ENCODE measurements at places on chromosomes 16 and 17.

DNA sequence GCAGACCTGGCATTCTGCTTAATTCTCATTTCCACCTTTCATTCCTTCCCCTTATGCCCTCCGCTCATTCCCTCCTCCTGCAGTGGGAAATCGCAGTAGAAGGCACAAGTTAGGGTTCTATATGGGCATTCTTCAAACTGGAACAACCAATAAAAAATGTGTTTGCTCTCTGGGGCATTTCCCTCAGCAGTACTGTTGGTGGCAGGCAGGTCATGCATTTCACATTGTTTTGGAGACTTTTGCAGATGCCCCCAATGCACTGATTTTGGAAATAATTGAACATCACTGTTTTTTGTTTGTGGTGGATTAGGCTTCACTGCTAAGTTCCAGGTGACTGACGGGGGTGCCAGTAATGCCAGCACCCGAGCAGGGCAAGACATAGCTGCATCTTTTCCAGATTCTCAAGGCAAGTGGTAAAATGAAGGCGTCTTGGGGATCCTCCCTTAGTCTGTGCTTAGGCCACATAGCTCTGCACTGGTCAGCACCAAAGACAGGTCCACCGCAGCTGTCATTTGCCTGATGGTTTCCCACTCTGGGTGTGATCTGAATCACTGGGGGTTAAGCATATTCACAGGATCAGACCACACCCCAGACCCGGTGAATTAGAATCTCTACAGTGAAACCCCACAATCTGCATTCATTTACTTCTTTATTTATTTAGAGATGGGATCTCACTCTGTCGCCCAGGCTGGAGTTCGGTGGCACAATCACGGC lies 304.5 kb downstream of the CPPED1 start:
- no peak for DNase-seq

DNA sequence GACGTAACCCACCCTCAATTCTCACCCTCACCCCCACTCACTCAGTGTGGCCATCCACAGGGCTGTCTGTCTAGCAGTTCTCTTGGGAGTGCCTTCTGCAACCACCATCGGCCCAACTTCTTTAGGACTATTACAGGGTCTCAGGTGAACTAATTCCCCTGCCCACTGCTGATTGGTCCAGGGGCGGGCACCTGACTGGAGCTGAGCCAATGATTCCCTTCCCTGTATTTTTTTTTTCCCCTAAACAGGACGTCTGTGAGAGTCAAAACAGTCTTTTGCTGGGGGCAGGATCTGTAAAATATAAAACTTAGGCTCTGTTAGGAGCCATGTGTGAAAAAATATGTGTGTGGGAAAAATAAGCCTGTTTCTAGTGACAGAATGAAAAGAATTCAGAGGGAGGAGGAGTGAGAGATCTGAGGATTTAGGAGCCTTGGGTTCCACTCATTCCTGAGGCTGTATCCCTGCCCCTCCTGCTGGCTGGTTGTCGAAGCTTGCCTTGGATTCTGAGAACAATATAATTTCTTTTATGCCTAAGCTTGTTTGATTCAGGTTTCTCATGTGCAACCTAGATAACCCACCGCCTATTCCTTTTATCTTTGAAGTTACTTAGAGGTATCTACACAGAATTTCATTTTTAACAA lies 115.0 kb downstream of the SPACA3 start:
- no peak for DNase-seq

GRCh38 chr17:75601057-75601987 lies 13.7 kb downstream of the MYO15B start:
- DNase-seq, result peak; percentile 48

- DNase-seq, result no peak
Observed at GRCh38 chr16:22360963-22361659, 13.3 kb downstream of the CDR2 start.

- DNase-seq, result no peak
Observed at GRCh38 chr16:65988024-65988595, 378.4 kb upstream of the CDH5 start.

DNA sequence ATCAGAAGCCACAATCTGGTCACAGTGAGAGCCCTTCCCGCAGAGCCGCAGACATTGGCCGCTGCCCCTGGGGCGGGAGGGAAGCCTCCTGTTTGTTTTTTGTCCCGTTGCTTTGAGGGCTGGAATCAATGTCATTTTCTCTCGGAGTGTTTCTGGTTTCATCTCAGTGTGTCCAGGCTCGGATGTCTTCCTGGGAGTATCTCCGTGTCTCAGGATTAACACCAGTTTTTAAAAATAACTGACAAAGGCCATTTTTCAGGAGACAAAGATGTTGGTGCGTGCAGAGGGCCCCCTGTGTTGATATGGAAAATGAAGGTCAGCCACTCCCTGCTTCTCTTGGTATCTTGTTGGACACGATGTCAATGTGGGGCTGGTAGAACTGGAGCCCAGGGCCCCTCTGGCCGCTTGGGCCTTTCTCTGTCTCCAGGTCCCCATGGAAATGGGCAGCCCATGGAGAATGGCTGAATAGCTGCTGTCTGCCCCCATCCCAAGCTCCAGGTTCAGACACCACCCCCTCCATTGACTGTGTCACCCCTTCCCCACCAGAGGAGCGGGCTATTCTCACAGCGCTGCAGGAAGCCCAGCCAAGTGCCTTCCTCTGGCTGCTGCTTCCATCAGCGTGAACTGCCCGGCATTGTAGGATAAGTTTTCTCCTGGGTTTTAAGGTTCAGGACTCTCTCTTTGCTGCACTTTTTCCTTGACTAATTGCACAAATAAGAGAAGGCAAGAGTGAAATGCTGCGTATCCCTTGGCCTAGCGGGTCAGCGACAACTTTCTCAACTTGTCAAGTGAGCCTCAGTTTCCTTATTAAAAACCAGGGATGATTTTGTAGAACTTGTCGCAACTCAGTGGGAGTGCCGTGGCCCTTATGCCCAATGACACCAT lies 72.2 kb upstream of the METTL9 start:
- no peak for DNase-seq

DNA sequence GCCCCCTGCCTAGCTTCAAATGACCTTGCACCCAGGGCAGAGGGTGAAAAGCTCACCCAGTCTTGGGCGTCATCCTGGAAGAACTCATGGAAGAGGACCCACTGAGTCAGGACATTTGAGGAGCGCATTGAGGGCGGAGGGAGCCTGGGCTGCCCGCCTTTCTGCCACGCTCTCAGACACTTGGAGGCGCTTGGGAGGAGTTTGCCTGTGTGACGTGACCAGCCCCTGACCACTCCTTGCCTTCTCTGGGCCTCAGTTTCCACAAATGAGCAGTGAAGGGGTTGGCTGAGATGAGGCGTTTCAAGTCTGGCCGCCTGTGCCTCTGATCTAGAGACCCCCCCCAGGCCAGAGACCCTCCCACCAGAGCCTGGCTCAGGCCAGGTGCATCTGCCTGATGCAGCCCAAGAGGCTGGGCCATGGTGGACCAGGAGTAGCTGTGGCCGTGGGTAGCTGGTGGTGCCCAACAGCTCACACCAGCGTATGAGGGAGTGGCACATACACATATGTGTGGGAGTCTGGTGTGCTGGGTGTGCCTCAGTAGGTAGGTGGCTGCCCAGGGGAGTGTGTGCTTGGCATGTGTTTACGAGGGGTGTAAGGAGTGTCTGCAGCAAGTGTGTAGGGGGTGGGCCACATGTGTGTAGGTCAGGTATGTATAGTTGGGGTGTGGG lies 80.2 kb upstream of the TOB1 start:
- no peak for DNase-seq

GRCh38 chr17:28443901-28444638 lies 29.4 kb upstream of the SLC13A2 start:
- DNase-seq, result no peak

DNA sequence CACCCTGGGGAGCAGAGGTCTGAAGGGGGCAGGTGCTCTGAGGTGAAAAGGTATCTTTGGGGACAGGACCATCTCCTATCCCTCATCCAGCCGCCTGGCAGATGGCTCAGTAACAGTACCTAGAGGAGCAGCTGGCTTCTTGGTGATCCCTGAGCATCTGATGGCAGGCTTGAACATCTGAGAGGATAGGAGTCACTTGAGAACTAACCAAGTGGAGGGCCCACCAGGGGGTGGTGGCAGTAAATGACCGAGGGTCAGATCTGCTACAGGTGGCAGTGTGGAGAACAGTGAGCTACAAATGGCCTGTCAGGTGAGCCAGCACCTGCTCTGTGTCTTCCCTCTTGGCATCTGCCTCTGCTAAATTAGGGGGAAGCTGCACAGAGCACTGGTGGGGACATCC lies 13.8 kb downstream of the HROB start:
- DNase-seq, result no peak

DNA sequence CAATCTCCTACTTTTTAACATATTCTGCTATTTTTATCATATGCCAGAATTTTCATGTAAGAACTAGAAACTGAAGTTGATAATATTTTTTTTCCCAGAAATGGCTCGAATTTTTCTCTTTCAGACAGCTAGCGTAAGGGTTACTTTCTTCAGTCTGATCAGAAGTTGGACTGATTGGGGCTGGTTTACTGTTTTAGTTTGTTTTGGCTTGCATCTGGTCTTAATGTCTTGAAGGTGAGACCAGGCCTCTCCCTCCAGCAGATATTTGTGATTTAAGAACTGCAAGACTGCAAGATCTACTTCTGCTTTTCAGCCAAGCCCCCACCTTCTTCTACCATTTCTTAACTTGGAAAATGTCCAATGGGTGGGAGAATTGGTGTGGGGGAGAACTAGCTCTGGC lies 266.4 kb downstream of the HAPSTR1 start:
- no peak for DNase-seq

DNA sequence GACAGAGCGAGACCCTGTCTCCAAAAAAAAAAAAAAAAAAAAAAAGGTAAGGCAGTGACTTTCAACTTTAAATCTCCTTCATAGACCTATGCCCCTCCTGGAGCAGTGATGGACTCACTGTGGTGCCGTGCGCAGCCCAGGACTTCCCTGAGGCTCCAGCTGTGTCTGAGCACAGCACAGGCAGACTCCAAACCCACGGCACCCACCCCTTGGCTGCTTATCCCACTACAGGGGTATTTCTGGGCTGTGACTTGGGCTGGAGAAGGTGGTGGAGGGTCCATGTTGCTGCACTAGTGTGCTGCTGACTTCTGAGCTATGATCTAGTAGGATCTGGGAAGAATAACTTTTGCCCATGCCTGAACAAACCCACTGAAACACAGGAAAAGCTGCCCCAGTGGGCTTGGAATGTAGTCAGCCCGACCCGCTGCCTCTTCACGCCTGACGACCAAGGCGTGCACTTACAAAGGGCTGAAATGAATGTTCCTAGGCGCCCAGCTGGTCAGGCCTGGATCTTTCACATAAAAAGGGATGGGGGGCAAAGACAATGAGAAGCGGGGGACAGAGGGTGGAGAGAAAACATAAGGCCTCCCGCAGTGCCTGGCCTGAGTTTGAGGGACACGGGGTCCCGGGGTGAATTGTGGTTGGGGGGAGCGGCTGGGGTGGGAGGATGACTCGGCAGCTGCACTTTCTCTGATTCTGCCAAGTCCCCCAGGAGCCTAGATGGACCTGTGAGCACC lies 83.0 kb downstream of the IRF8 start:
- DNase-seq, result no peak

DNA sequence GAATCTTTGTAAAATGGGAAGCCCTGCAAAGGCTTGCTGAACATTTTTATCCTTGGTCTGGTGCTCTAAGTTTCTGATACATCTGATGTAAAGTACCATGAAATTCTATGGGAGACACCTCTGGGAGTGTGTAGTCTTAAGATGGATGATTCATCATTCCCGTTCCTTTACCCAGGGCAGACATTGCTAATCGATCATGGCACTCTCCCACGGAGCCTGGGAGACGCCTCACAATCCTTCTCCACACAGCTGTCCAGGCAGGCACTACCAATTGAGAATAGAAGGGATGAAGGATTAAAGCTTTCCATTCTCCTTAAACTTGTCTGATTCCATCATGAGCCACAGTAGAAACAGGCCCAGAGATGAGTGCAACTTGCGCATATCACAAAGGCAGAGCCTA lies 144.8 kb downstream of the GSG1L start:
- DNase-seq, result no peak

GRCh38 chr17:16818340-16818739 lies 128.3 kb downstream of the CCDC144A start:
- DNase-seq, result no peak

GRCh38 chr17:50087246-50087911 lies 7.8 kb upstream of the PDK2 start:
- DNase-seq, result peak; percentile 66

GRCh38 chr17:49198211-49198610 lies 12.2 kb downstream of the GNGT2 start:
- DNase-seq, result no peak

- DNase-seq, result peak; percentile 55
Observed at GRCh38 chr16:89721546-89722391, 432 bp downstream of the ZNF276 start.

DNA sequence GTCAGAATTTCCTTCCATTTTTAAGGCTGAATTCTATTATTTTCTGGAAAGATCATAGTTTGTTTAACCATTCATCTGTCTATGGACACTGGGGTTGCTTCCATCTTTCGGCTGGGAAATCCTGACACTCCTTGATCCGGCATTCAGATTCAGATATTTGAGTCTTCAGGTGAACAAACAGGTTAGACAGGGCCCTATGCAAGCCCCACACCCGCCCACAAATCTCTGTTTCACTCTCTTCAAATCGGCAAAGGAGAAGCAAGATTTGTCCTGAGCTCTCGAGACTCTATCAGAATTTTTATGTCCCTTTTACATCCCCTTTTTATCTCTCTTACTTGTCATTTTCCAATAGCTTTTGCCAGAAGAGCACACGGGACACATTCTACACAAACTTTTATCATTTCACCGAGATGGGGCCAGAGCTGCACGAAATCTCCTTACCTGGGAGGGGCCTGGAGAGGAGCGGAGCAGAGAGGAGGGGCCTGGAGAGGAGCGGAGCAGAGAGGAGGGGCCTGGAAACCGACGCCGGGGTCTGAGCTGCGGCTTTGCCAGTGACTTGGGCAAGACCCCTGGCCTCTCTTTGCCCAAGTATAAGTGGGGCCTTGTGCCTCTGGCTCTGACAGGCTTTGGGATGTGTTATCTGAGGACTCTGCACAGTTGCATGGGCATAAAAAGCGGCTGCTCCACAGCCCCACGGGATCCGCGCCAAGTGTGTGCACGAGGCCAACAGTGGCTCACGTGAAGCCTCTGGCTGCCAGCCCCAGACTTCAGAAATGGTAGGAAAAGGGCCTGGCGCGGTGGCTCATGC lies 54.3 kb upstream of the RBFOX3 start:
- DNase-seq, result no peak
